Osteoblast (primary cell): ENCODE measurements at places on chromosomes 11 and 22. TPM values are rescaled to one million over a fixed set of nuclear protein-coding genes. Genes with fewer than 3 reads are reported as not detected.

DNA sequence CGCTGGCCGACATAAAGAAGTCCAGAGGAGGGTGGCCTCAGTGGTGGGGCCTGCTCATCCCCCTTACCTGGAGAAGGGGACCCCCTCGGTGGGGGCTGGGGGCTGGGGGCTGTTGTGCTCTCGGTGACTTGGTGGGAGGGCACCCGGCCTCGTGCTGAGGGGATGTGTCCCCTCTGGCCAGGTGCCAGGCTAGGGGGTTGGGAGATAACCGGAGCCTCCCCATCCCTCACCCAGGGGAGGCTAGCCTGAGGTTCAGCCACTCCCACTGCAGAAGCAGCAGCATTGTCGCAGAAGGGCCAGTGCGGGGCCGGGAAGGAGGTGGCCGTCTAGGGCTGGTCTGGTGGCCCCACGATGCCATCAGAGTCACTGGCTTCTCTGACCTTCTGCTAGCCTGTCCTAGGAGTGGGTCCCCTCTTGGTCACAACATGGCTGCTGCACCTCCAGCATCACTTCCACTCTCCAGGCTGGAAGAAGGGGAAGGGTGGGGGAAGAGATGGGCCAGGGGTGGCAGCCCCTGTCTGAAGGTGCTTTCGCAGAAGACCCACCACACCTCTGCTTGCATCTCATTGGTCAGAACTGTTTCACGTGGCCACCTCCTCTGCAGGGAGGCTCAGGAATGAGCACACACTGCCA is 44.2 kb upstream of the FADD start:
- DNase-seq, result peak; percentile 43
- H3K27ac ChIP-seq, result no peak overlapping the region
- peaks cover 3% of the 10 kb centered on the region for H3K4me1 ChIP-seq
- H3K27me3 ChIP-seq, result peaks cover 15% of the 10 kb centered on the region
- H3K36me3 ChIP-seq, result no peaks in the 10 kb centered on the region
- H3K4me3 ChIP-seq, result no peak overlapping the region

DNA sequence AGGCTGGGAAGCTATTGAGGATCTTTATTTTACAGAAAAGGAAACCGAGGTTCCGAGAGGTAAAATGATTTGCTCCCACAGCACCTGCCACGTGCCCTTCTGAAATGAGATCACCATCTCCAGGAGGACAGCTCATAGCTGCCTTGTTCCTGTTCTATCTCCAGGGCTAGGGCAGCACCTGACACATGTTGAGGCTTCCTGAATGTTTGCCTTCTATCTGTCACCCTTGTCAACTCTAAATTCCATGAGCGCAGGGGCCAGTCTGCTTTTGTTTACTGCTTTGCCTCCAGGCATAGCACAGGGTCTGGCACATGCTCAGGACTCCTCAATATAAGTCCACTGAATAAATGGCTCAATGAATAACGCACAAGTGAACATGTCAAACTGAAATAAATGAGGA is 24.1 kb downstream of the ASCC2 start:
- no peak overlapping the region for H3K27ac ChIP-seq
- DNase-seq, result no peak
- peaks cover 10% of the 10 kb centered on the region for H3K4me1 ChIP-seq
- peaks cover 73% of the 10 kb centered on the region for H3K36me3 ChIP-seq

DGAT2 gene
- total RNA-seq, result 2.9 and 3.6 TPM in 2 replicates

OR2D2 gene
- total RNA-seq, result 0.36 and 0.88 TPM in 2 replicates

SOX10 gene
- total RNA-seq, result not detected in 2 replicates

MMP27 gene
- not detected in 2 replicates for total RNA-seq

- no peak for DNase-seq
- no peak overlapping the region for H3K4me3 ChIP-seq
- no peaks in the 10 kb centered on the region for H3K4me1 ChIP-seq
- H3K27me3 ChIP-seq, result no peaks in the 10 kb centered on the region
- no peak overlapping the region for H3K27ac ChIP-seq
Observed at GRCh38 chr22:25829808-25830777, 88.1 kb downstream of the MYO18B start.

DNA sequence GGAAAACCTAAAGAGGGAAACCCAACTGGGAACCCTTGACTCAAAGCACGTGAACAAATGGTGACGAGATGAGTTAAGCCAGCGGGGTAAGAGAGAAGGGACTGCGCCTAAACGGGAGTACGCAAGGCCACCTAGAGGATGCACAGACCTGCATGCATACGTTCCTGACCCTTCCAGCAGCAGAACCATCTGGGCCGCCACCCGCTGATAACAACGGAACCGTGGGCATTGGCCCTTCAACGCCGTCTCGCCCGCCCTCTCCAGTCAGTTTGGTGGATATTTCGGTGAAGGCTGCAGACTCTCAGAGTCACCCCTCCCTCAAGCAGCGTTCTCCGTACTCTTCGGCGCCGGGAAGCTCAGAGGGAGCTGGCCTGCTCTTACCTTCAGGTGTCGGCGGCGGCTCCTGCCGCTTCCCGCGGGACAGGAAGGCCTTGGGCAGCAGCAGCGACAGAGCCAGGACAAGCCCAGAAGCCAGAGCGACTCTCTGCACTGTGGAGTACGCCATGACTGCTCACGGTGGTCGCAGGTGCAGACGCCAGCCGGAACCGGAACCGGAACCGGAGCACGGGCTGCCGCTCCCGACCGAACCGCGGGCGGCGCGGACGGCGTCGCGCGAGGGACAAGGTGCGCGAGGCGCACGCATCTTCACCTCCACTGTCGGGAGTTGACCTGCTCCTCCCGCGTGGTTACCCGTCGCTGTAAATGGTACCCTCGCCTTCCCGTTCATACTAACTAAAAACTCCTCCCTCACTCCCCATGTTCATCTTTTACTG is at the start of gene RIC3:
RIC3 (minus strand) TSS at position 541 of the 773 bp plus-strand sequence; CDS start at position 505, 36 bp downstream.
- no peak within 1 kb of the TSS for H3K4me3 ChIP-seq
- H3K4me1 ChIP-seq, result no peaks in the 10 kb centered on the region
- H3K27me3 ChIP-seq, result peaks cover 25% of the 10 kb centered on the region
- no peak within 1 kb of the TSS for H3K27ac ChIP-seq
- H3K36me3 ChIP-seq, result no peaks in the 10 kb centered on the region

DNA sequence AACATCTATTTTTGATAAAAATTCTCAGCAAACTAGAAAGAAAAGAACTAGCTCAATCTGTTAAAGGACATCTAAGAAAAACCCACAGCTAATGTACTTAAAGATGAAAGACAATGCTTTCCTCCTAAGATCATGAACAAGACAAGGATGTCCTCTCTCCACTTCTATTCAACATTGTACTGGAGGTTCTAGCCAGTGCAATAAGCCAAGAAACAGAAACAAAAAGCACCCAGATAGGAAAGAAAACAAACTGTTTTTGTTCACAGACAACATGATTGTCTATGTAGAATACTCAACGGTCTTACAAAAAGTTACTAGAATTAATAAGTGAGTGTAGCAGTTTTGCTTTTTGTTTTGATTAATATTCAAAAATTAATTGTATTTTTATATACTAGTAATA is 7.8 kb downstream of the CD3D start:
- no peaks in the 10 kb centered on the region for H3K4me1 ChIP-seq
- H3K4me3 ChIP-seq, result no peak overlapping the region
- peaks cover 4% of the 10 kb centered on the region for H3K27me3 ChIP-seq
- no peaks in the 10 kb centered on the region for H3K36me3 ChIP-seq

DNA sequence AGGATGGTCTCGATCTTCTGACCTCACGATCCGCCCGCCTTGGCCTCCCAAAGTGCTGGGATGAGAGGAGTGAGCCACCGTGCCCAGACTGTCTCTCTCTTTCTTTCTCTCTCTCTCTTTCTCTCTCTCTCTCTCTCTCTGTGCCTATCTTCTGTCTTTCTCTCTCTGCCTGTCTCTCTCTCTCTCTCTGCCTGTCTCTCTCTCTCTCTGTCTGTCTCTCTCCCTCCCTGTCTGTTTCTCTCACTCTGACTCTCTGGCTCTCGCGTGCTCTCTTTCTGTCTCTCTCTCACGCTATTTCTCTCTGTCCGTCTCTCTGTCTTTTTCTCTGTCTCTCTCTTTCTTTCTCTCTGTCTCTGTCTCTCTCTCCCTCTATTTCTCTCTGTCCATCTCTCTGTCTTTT is 3911.2 kb upstream of the OR11H1 start:
- no peaks in the 10 kb centered on the region for H3K36me3 ChIP-seq
- DNase-seq, result no peak
- H3K4me1 ChIP-seq, result no peaks in the 10 kb centered on the region
- H3K27me3 ChIP-seq, result no peaks in the 10 kb centered on the region

RIN1 gene
- total RNA-seq, result 27.1 and 31.8 TPM in 2 replicates

- H3K4me3 ChIP-seq, result no peak overlapping the region
Observed at GRCh38 chr22:40979198-40979597, 28.0 kb downstream of the RBX1 start.

- no peaks in the 10 kb centered on the region for H3K4me1 ChIP-seq
- no peak overlapping the region for H3K27ac ChIP-seq
- peaks cover 13% of the 10 kb centered on the region for H3K36me3 ChIP-seq
- H3K27me3 ChIP-seq, result no peaks in the 10 kb centered on the region
- no peak overlapping the region for H3K4me3 ChIP-seq
Observed at GRCh38 chr22:29330753-29331152, 15.3 kb upstream of the RASL10A start.

L3MBTL2 gene
- total RNA-seq, result 21.5 and 22.8 TPM in 2 replicates

GRCh38 chr11:85394283-85394682 is 232.9 kb downstream of the DLG2 start:
- H3K27ac ChIP-seq, result no peak overlapping the region
- DNase-seq, result no peak
- H3K4me3 ChIP-seq, result no peak overlapping the region
- H3K27me3 ChIP-seq, result no peaks in the 10 kb centered on the region

DNA sequence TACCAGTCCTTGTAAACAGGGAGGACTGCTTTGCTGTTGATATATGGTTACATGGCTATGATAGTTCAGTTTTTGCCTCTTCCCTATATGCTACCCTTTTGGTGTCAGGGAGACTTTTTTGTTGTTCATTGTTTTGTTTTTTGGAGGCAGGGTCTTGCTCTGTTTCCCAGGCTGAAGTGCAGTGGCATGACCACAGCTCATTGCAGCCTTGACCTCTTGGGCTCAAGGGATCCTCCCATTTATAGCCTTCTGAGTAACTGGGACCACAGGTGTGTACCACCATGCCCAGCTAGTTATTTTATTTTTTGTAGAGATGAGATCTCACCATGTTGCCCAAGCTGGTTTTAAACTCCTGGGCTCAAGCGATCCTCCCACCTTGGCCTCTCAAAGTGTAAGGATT is 38.6 kb upstream of the SPTBN2 start:
- no peaks in the 10 kb centered on the region for H3K36me3 ChIP-seq
- no peak overlapping the region for H3K4me3 ChIP-seq

GRCh38 chr22:27895600-27895999 is 23.5 kb downstream of the PITPNB start:
- H3K27me3 ChIP-seq, result no peaks in the 10 kb centered on the region
- no peak overlapping the region for H3K27ac ChIP-seq
- DNase-seq, result no peak
- no peak overlapping the region for H3K4me3 ChIP-seq

DNA sequence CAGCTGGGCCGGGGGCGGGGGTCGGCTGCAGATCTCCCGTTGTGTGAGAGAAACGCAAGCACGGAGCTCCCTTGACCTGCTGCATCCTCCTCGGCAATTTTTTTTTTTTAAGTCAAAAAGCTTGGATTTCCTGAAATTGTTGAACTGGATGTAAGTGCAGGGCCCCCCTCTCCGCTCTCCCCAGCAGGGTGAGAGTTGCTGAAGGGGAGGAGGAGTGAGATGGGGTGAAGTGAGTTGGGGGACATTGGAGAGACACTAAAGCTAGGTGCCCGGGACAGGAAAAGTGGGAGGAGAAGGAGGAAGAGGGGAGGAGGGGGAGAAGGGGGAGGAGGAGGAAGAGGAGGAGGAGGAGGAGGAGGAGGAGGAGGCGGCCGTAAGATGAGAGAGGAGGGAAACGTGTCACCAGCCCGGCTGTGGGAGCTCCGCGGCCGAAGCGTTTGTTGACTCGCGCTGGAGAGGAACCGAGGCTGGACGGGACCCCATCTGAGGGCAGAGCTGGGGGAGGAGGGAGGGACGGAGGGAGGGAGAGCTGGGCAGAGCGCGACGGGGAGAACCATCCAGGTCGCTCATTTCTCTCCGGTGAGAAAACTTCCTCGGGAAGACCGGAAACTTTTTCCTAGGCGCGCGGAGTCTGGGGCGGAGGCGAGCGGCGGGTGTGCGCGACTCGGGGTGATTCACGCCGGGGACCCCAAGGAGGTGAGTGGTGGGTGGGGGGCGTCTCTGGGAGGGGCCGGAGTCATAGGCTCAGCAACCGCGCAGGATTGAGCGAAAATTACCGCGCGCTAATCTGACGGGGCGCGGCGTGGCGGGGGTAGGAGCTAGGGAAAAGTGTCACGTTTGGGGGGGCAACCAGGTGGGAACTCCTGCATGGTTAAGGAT is 80.2 kb downstream of the PRR5L start:
- H3K4me1 ChIP-seq, result peaks cover 25% of the 10 kb centered on the region
- peaks cover 3% of the 10 kb centered on the region for H3K27me3 ChIP-seq
- H3K36me3 ChIP-seq, result no peaks in the 10 kb centered on the region
- peak overlapping the region; percentile 82 for H3K4me3 ChIP-seq
- H3K27ac ChIP-seq, result no peak overlapping the region

DNA sequence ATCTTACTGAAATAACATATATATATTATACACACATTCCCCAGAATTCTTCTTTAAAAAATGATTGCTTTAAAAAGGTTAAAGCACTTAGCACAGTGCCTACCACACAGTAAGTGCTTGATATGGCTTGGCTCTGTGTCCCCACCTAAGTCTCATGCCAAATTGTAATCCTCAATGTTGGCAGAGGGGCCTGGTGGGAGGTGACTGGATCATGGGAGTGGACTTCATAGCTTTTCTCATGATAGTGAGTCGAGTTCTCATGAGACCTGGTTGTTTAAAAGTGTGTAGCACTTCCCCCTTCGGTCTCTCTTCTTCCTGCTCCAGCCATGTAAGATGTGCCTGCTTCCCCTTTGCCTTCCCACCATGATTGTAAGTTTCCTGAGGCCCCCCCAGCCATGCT is 6.2 kb downstream of the CRYAB start:
- peaks cover 7% of the 10 kb centered on the region for H3K4me1 ChIP-seq
- no peak overlapping the region for H3K4me3 ChIP-seq
- DNase-seq, result peak; percentile 3
- peaks cover 6% of the 10 kb centered on the region for H3K36me3 ChIP-seq
- H3K27ac ChIP-seq, result peak overlapping the region; percentile 4
- H3K27me3 ChIP-seq, result no peaks in the 10 kb centered on the region

TMPRSS6 gene
- not detected in 2 replicates for total RNA-seq

BRSK2 gene
- total RNA-seq, result 0.36 TPM in 1 of 2 replicates, not detected in the other

GRCh38 chr11:81394311-81394710 is 1339.4 kb downstream of the FAM181B start:
- no peaks in the 10 kb centered on the region for H3K36me3 ChIP-seq
- H3K4me3 ChIP-seq, result no peak overlapping the region
- H3K4me1 ChIP-seq, result no peaks in the 10 kb centered on the region

TNKS1BP1 gene
- 71.6 and 74.6 TPM in 2 replicates for total RNA-seq

LBHD1 gene
- 7.6 and 8.0 TPM in 2 replicates for total RNA-seq
